ENCODE measurements at places on chromosomes 16 and 17.

GRCh38 chr16:28110977-28111376 is 47.5 kb upstream of the GSG1L start:
- DNase-seq, result no peak

- no peak for DNase-seq
Observed at GRCh38 chr16:69490707-69491324, 66.4 kb downstream of the CYB5B start.

- peak; percentile 33 for DNase-seq
Observed at GRCh38 chr16:85151603-85152413, 39.5 kb upstream of the CIBAR2 start.

GRCh38 chr17:71764505-71764904 is 356.3 kb upstream of the SOX9 start:
- peak; percentile 10 for DNase-seq

- no peak for DNase-seq
Observed at GRCh38 chr17:10135539-10136257, 62.7 kb downstream of the GAS7 start.

DNA sequence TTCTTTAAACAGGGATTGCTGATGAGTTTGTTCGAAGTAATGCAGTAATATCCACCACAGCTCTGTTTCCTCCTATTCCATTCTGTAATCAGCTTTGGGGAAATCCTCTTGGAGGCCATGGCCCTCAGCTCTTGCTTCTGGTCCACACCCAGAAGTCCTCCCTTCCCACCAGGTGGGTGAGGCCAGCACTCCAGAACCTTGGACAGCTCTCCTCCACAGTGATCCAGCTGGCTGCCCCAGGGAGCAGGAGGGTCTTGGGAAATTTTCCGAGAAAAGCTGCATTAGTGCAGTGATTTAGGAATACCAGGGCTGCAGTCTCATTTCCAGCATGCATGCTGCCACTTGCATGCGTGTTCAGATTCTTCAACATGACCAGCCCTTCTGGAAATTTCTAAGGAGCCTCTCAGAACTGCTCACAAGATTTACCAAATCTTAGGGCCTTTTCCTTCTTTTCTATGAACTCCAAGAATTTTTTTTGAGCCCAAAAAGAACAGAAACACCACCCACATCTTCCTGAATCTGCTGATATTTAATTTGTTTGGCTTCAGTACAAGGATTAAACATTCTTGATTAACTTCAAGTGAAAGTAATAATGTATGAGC is 4.2 kb downstream of the SMPD3 start:
- DNase-seq, result no peak

DNA sequence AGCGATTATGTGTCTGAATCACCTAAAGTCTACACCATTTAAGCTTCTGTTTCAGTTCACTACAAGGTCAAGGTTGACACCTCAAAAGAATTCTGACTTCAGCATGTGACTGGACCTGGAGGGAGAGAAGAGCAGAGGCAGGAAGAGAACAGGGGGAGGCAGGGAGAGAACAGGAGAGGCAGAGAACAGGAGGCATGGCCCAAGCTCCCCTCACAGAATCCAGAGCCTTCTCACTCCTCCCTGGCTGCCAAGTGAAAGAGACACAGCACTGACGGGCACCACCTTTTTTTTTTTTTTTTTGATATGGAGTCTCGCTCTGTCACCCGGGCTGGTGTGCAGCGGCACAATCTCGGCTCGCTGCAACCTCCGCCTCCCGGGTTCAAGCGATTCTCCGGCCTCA is 11.4 kb downstream of the GGA2 start:
- no peak for DNase-seq

GRCh38 chr16:55294931-55295342 is 29.1 kb upstream of the IRX6 start:
- DNase-seq, result no peak

- DNase-seq, result no peak
Observed at GRCh38 chr16:73886426-73886825, 410.2 kb upstream of the PSMD7 start.

GRCh38 chr17:42059815-42060214 is 9.4 kb upstream of the C17orf113 start:
- DNase-seq, result no peak

- peak; percentile 78 for DNase-seq
Observed at GRCh38 chr16:74029115-74029792, 267.4 kb upstream of the PSMD7 start.

DNA sequence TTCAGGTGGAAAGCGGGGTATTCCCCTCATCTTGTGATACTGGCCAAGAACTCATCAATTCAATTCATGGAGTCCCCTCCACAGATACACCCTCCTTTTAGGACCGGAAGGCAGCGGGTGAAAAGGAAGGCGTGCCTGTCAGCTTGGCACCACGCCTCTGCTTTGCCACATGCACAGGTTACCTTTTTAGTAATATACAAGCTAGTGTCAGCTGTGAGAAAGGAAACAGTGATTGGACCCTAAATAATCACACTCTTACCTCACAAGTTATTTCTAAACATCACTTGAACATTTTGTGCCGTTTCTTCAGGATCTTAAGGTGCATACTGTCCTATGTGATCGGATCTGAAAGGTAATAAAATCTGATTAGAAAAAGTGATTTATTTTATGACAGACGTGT is 15.7 kb downstream of the ZDHHC7 start:
- no peak for DNase-seq

DNA sequence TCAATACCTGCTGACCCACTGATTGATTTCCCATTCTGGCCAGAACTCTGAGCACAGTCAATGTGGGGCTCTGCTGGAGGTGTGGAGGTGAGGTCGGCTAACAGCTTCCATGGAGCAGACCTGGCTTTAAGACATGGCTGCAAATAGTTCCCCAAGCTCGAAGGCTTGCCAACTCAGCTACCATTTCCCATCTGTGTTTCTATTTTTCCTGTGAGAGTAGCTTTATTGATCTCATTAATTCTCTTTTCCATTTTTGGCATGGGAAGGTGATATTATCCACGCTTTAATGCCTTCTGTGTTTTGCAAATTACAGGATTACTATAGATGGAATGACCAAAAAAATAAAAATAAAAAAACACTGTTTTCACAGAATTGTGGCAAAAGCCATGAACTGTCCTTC is 151.6 kb upstream of the XYLT1 start:
- DNase-seq, result no peak

DNA sequence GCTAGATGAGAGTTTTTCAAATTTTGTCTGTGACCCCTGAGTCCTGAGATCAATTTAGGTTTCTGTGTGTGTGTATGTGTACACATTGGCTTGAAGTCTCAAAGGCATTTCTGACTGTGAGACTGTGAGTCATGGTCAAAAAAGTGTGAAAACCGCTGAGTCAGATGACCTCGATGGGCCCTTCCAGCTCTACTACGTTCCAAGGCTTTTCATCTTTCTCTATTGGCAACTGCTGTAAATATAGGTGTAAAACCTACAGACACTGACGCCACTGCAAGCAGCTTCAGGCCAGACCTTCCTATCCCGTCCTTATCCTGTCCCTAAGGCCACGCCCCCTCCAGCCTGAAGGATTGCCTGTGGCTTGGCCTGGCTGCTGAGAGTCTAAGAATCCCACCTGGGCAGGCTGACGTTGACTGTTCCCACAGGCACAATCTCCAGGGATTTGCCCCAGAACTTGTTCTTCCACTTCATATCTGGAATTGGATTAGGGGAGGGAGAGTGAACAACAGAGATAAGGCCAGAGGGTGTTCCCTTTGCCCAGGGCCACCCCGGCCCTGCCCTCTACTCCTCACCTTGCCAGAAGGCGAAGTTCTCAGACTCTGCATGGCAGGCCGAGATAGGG is 11.3 kb downstream of the OSBPL7 start:
- DNase-seq, result no peak

GRCh38 chr16:78323315-78323714 is 223.9 kb downstream of the WWOX start:
- no peak for DNase-seq

DNA sequence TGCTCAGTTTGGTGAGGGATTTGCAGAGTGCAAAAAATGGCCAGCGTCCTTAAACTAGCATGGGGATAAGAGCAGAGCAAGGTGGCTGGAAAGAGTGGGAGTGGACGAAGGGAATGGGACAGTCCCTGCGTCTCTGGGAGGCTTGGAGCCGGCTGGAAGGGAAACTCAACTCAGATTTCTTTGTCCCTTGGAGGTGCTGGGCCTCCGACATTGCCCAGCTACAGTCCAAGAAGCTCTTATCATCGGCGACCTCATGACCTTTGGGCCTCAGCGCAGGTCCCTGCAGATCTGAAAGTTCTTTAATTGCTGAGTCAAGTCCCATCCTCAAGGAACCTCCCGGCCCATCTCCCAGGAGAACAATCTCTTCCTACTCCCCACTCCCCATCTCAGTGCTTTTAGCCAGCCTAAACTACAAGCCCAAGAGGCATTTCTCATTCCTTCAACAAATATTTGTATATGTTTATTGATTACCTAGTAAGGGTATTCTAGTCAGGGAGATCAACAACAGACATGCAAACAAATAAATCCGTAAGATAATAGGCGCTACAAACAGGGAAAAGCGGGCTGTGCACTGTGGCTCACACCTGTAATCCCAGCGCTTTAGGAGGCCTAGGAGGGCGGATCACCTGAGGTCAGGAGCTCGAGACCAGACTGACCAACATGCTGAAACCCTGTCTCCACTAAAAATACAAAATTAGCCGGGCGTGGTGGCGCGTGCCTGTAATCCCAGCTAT is 985 bp upstream of the TMEM107 start:
- DNase-seq, result no peak

DNA sequence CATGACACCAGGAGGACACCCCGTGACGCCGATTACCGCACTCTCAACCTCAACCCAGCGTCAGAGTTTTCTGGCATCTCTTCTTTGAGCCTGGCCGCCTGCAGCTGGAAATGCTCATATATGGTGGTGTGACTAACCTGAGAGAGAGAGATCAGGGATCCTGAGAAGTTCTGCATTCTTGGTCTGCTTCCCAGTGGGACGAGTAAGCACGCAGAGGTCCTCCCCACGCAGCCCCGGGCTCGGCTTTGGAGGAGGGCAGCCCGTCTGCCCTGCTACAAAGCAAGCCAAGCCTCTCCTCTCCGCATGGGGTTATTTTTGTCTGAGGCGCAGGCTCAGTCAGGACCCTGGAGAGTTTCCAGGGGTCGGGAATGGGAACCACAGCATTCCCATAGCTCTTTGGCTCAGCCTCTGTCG is 16.5 kb downstream of the CRISPLD2 start:
- DNase-seq, result no peak

DNA sequence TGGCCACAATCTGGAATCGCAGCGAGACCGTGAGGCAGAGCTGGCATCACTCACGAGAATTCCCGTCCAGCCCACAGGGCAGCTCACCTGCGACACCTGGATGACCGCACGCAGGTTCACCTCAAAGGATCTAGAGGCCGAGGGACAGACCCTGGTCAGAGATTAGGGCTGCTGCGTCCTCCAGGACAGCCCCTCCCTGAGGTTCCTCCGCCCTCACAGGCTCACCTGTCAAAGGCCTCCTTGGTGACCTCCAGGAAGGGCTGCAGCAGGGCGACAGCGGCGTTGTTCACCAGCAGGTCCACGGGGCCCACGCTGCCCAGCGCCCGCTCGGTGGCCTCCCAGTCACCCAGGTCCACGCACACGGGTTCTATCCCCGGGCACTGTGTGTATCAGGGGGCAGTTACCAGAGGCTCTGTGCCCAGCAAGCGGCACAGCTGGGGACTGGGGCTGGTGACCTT is 834 bp downstream of the DCXR start:
- DNase-seq, result no peak

- DNase-seq, result no peak
Observed at GRCh38 chr16:30830072-30830417, 43.0 kb upstream of the ZNF629 start.

DNA sequence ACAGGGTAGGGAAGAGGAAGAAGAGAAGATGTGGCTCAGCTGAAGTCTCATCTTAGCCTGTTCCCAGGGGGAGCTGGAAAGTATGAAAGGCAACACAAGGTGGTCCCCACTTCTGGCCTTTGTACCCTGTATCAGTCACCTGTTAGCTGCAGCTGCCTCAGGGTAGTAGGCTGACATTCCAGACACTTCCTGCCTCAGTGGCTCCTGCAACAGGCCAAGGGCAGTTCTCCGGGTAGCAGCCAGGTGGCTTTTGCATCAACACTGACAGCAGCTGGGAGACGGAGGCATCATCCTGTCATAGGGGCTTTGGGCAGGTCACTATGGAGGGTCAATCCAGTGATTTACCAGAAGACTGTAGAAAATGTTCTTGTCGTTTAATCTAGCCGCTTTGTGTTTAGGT is 124.0 kb downstream of the RGS9 start:
- DNase-seq, result no peak

- DNase-seq, result no peak
Observed at GRCh38 chr17:1398028-1398427, 2.0 kb downstream of the YWHAE start.

DNA sequence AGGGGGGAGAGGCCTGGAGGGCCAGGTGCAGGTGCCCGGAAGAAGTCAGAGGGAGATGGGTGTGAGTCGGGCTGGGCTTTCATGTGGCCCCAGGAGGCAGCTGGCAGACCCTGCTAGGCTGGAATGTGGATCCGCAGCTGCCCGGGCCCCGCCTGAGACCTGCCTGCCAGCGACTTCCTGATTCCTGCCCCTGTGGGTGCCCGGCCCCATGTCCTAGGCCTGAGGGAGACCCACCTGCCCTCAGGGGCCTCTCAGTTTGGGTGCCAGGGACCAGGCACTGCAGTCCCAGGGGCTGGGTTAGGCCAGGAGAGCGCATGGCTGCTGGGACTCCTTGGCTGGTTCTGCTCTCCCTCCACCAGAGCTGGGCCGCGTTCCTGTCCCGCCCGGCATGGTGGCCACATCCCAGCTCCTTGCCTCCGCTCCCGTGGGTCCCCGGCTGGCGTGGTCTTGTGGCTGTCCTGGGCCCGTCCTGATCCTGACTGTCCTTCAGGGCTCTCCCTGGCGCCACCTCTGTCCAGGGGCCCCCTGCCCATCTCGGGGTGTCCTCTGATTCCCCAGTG is 22.1 kb upstream of the SPNS2 start:
- DNase-seq, result peak; percentile 57

- no peak for DNase-seq
Observed at GRCh38 chr17:17556671-17557070, 34.8 kb downstream of the PEMT start.

- DNase-seq, result no peak
Observed at GRCh38 chr17:58263773-58264172, 17.0 kb downstream of the MPO start.

DNA sequence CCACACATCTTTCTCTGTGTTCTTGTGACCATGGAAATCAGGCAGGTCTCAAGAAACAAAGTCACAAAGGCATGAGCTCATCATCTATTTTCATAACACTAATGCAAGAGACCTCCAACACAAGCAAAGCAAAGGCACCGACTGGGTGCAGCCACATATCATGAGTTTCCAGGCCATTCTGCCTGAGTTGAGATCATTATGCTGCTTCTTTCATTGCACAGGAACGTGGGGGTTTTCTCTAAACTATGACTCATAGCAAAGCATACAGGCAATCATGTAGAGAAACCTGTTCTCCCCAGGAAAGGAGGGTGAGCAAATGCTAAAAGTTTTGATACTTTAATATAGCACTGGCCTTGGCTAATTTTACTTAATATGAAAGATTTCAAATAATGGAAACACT is 60.7 kb downstream of the GRIN2A start:
- DNase-seq, result no peak

DNA sequence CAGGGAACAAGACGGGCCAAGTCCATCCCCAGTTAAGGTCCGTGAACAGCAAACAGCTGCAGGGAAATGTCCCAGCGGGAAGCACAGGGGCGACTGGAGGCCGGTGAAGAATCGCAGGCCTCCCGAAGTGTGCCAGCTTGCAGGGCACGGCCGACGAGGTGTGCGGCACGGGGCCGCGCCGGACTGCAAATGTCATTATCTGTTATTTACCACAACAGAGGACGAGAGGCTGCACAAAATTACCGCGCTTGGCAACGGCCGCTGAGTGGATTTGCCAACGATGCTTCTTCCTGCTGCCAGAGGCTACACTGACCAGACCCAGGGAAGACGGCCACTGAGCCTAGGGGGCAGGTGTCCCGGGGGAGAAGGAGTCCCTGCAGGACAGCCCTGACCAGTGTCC is 53.1 kb downstream of the RPH3AL start:
- no peak for DNase-seq

Measured in NCI-H510A treated with DMSO at 0.1 percent for 48 hours (cell line).